Small intestine (tissue), 16 donors: ENCODE measurements at places on chromosomes 1 and 21.

GRCh38 chr21:29443411-29444010 is 144.8 kb downstream of the BACH1 start:
- DNase-seq, result no peak

DNA sequence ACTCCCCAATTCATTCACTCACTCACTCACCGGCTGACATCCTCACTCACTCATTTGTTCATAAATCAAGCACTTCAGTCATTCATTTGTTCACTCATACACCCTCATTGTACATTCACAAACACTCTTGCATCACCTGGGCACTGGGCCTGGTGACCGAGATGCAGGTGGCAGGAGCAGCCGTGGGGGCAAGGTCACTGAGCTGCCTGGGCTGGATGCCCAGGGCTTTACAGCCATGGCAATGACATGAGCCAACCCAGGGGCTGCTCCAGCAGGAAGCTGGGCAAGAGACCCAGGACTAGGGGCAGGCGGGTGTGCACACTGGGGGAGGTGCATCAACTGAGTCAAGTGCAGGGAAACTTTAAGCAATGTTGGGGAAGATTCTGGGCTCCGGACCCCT is 113.6 kb upstream of the IGSF21 start:
- no peak for DNase-seq

DNA sequence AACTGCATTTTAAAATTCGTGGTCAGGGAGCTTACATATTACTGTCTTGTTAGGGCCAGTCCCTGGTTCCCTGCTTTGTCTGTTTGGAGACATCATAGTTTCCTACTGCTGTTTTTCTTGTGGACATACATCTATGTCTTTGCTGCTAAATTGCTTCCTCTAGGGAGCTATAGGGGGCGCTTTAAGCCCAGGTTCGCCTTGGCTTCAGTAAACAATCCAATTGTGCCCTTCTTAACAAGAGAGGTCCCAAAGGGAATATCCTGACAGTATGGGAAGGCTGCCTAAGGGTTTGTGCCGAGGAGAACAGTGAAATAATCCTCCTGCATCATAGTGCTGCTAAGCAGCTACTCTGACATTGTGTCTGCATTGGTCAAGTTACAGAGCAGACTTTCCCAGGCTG is 112.5 kb downstream of the USH2A start:
- peak; percentile 45 for DNase-seq

GRCh38 chr1:11600836-11601235 is 53.4 kb downstream of the FBXO2 start:
- no peak for DNase-seq

GRCh38 chr1:208009303-208009702 is 98.4 kb upstream of the CD34 start:
- DNase-seq, result no peak
